ENCODE measurements at places on chromosomes 2 and 18. TPM values are rescaled to one million over a fixed set of nuclear protein-coding genes. Genes with fewer than 3 reads are reported as not detected.

The CD207 gene
- total RNA-seq: 0.16 TPM

The GALNT3 gene
- 0.13 TPM for total RNA-seq

GRCh38 chr2:88077080-88077479, 9.5 kb downstream of the SMYD1 start:
- peaks cover 14% of the 10 kb centered on the region for H3K4me1 ChIP-seq
- H3K27me3 ChIP-seq: no peaks in the 10 kb centered on the region
- H3K27ac ChIP-seq: peak overlapping the region; percentile 55
- H3K36me3 ChIP-seq: no peaks in the 10 kb centered on the region

The HOXD13 gene
- not detected for total RNA-seq

- peaks cover 7% of the 10 kb centered on the region for H3K4me1 ChIP-seq
- H3K36me3 ChIP-seq: no peaks in the 10 kb centered on the region
- H3K27ac ChIP-seq: peak overlapping the region; percentile 88
- DNase-seq: no peak
Measured at GRCh38 chr2:37323176-37323780, 1.4 kb downstream of the PRKD3 start.

The TANK gene
- total RNA-seq: 21.5 TPM

- peaks cover 26% of the 10 kb centered on the region for H3K36me3 ChIP-seq
- peaks cover 11% of the 10 kb centered on the region for H3K4me1 ChIP-seq
- no peak overlapping the region for H3K4me3 ChIP-seq
- no peak overlapping the region for H3K27ac ChIP-seq
Measured at GRCh38 chr2:284896-285492, 2.9 kb downstream of the ALKAL2 start.

The NMUR1 gene
- 0.53 TPM for total RNA-seq
